ENCODE measurements at places on chromosomes 5 and 9. TPM values are rescaled to one million over a fixed set of nuclear protein-coding genes. Genes with fewer than 3 reads are reported as not detected.

GRCh38 chr9:33737811-33738606 lies 57.4 kb upstream of the PRSS3 start:
- H3K4me3 ChIP-seq: no peak overlapping the region
- peak; percentile 38 for DNase-seq
- H3K36me3 ChIP-seq: no peaks in the 10 kb centered on the region
- peaks cover 15% of the 10 kb centered on the region for H3K27me3 ChIP-seq
- H3K27ac ChIP-seq: no peak overlapping the region

DNA sequence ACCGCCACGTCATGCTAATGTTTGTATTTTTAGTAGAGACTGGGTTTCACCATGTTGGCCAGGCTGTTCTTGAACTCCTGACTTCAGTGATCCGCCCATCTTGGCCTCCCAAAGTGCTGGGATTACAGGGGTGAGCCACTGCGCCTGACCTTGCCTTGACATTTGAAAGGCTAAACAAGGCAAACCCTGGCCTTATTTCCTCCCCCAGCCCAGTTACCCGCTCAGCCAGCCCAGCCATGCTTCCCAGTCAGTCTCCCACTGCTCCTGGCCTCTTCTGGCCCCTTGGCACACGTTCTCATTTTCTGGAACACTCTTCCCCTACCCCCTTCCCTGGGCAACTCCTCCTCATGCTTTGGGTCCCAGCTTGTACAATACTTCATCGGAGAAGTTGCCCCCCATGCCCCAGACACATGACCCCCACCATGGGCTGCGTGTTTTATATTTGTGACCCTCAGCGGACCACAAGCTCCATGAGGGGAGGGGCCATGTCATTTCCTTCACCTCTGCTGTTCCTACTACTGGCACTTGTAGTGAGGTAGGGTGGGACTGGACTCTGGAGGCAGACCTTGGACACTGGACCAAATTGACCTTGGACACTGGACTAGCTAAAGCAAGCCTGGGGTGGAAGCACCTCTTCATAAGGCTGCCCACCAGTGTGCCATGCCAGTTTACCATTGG lies 94.4 kb upstream of the IER5L start:
- peaks cover 40% of the 10 kb centered on the region for H3K4me1 ChIP-seq
- DNase-seq: peak; percentile 21
- no peak overlapping the region for H3K4me3 ChIP-seq
- H3K27ac ChIP-seq: peak overlapping the region; percentile 92
- peaks cover 22% of the 10 kb centered on the region for H3K27me3 ChIP-seq

DNA sequence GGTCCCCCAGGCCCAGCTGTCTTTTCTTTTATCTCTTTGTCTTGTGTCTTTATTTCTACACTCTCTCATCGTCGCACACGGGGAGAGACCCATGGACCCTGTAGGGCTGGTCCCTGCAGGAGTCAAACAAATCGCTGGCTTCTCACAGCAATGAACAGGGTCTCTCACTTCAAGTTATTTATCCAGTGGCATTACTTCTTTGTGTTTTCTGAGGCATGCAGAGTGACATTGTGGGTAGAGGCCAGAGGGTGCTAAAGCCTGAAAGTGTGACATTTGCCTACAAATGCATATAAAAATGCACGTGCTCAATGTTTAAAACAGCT lies 127.6 kb downstream of the ST8SIA4 start:
- H3K4me3 ChIP-seq: no peak overlapping the region
- H3K27me3 ChIP-seq: no peaks in the 10 kb centered on the region
- H3K4me1 ChIP-seq: peaks cover 21% of the 10 kb centered on the region
- no peak overlapping the region for H3K27ac ChIP-seq
- DNase-seq: no peak
- H3K36me3 ChIP-seq: peaks cover 5% of the 10 kb centered on the region

DNA sequence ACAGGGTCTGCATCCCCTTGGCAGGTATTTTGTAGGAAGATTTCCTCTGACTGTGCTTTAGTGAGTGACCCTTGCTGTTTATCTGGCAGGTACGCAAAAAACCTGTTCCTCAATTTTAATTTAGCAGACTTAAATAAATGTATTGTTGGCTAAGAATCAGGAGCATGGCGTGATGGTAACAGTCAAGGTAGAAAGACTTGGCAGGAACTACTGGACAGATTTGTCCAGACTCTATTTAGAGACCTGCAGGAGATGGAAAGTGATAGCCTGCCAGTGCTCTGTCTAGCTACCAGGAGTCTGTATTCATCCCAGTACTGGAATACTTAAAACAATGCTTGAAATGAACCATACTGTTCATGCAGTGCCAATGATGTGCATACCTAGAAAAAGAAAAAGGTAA lies 78.8 kb upstream of the MAST4 start:
- no peaks in the 10 kb centered on the region for H3K4me1 ChIP-seq
- H3K27ac ChIP-seq: no peak overlapping the region
- DNase-seq: no peak
- H3K4me3 ChIP-seq: no peak overlapping the region

GRCh38 chr9:19619221-19619620 lies 169.6 kb downstream of the SLC24A2 start:
- no peak for DNase-seq
- no peaks in the 10 kb centered on the region for H3K36me3 ChIP-seq
- no peak overlapping the region for H3K27ac ChIP-seq
- no peaks in the 10 kb centered on the region for H3K4me1 ChIP-seq
- H3K27me3 ChIP-seq: peaks cover 23% of the 10 kb centered on the region
- H3K4me3 ChIP-seq: no peak overlapping the region

- no peak overlapping the region for H3K27ac ChIP-seq
- peaks cover 14% of the 10 kb centered on the region for H3K36me3 ChIP-seq
- H3K4me3 ChIP-seq: no peak overlapping the region
- H3K4me1 ChIP-seq: peaks cover 5% of the 10 kb centered on the region
These were observed 173.1 kb downstream of the KDM4C start for GRCh38 chr9:6930827-6931226.

GRCh38 chr5:159120446-159120845 lies 20.7 kb upstream of the EBF1 start:
- H3K4me1 ChIP-seq: peaks cover 14% of the 10 kb centered on the region
- peaks cover 2% of the 10 kb centered on the region for H3K36me3 ChIP-seq
- H3K27me3 ChIP-seq: peaks cover 2% of the 10 kb centered on the region
- peak overlapping the region; percentile 91 for H3K27ac ChIP-seq

DNA sequence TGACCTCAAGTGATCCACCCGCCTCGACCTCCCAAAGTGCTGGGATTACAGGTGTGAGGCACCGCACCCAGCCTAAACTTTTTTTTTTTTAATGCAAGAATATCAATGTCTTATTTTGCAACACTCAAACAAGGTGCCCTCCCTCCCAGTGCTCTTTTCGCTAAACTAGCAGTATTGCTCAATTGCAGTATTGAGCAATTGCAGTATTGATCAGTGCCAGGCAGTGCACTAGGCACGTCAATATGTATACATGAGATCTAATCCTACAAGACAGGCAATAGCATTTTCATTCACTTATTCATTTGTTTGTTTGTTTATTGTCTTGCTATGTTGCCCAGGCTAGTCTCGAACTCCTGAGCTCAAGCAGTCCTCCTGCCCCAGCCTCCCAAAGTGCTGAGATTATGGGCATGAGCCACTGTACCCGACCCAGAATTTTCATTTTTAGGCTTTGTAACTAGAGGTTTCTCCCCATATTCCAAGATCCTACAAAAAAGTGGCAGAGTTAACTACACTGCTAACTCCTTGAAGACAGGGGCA lies 94.5 kb downstream of the TTLL11 start:
- H3K4me1 ChIP-seq: peaks cover 5% of the 10 kb centered on the region
- no peaks in the 10 kb centered on the region for H3K27me3 ChIP-seq
- DNase-seq: no peak
- no peak overlapping the region for H3K27ac ChIP-seq
- H3K4me3 ChIP-seq: no peak overlapping the region

- DNase-seq: no peak
- no peaks in the 10 kb centered on the region for H3K36me3 ChIP-seq
- peaks cover 7% of the 10 kb centered on the region for H3K4me1 ChIP-seq
- peaks cover 3% of the 10 kb centered on the region for H3K27me3 ChIP-seq
These were observed 49.6 kb upstream of the CTXN3 start for GRCh38 chr5:127599320-127599719.

GRCh38 chr9:132472599-132472998 lies 62.6 kb downstream of the CFAP77 start:
- H3K27ac ChIP-seq: no peak overlapping the region
- H3K4me1 ChIP-seq: peaks cover 3% of the 10 kb centered on the region
- DNase-seq: no peak
- H3K36me3 ChIP-seq: no peaks in the 10 kb centered on the region

- H3K27me3 ChIP-seq: no peaks in the 10 kb centered on the region
- no peak for DNase-seq
- H3K36me3 ChIP-seq: no peaks in the 10 kb centered on the region
- no peak overlapping the region for H3K4me3 ChIP-seq
- H3K4me1 ChIP-seq: no peaks in the 10 kb centered on the region
- no peak overlapping the region for H3K27ac ChIP-seq
These were observed 62.2 kb upstream of the IRX2 start for GRCh38 chr5:2813678-2814077.

DNA sequence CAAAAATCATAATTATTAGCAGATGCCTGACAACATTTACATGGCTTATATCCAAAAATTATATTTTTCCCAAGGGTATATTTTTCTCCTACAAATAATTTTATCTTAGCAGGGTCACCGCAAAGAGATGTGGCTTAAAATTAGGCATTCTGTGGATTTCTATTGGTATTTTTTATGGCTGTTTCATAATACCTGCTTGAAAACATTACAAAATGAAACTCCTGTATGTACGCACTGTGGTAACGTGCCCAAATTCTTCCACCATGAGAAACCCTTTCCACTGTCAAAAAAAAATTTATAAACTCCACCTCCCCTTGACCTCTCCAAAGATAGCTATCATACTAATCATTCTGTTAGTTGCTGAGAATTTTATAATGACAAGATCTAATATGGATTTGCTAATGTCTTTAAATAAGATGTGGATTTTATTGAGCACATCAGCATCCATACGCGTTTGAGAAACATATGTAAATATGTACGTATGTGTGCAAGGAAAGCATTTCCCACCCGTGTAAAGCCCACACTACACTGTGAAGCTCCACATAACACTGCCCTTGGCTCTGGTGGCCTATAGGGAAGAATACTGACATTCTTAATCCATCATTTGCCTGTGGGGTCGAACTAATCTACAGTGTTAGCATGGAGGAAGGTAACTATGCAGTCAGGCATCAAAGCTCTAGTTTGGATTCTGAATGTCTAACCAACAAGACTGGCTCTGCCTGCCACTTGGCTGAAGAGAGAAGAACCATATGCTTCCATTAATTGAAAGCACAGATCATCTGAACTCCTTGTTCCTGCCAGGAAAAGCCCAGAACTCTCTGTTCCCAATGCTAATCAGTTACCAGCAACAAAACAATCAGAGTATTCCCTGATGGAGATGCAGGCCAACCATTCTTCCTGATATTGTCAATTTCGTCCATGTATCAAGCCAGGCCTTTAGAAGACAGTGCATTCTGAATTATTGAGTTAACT lies 244.7 kb downstream of the SPOCK1 start:
- no peaks in the 10 kb centered on the region for H3K27me3 ChIP-seq
- no peak for DNase-seq
- H3K4me3 ChIP-seq: no peak overlapping the region
- no peaks in the 10 kb centered on the region for H3K36me3 ChIP-seq
- H3K27ac ChIP-seq: no peak overlapping the region
- H3K4me1 ChIP-seq: no peaks in the 10 kb centered on the region

GRCh38 chr9:135343837-135344522 lies 135.6 kb upstream of the PPP1R26 start:
- peak; percentile 73 for DNase-seq
- peaks cover 8% of the 10 kb centered on the region for H3K27me3 ChIP-seq
- no peaks in the 10 kb centered on the region for H3K36me3 ChIP-seq
- no peak overlapping the region for H3K27ac ChIP-seq
- H3K4me3 ChIP-seq: no peak overlapping the region

GRCh38 chr9:13386316-13386715 lies 106.8 kb upstream of the MPDZ start:
- DNase-seq: no peak
- peaks cover 2% of the 10 kb centered on the region for H3K36me3 ChIP-seq
- no peak overlapping the region for H3K27ac ChIP-seq
- no peak overlapping the region for H3K4me3 ChIP-seq

Gene F12
- total RNA-seq: 2.2 TPM

Gene SHISAL2B
- total RNA-seq: not detected

Gene FAM153A
- total RNA-seq: 41.7 TPM

Gene CDK9
- 134 TPM for total RNA-seq

Gene CDH12
- total RNA-seq: not detected

Gene YIPF5
- 36.6 TPM for total RNA-seq

Gene ITK
- total RNA-seq: 324 TPM

Gene GPR150
- 1.0 TPM for total RNA-seq

Gene NR5A1
- total RNA-seq: not detected

Gene KIF20A
- 51.0 TPM for total RNA-seq

Gene CREB3
- total RNA-seq: 24.1 TPM

Gene OTULINL
- 68.4 TPM for total RNA-seq

Gene CCDC180
- 5.8 TPM for total RNA-seq

Measured in activated naive CD8-positive, alpha-beta T cell treated with anti-CD3 and anti-CD28 coated beads, Interleukin-2, amount 10 ng/mL, durations not matched to agents 7 days and 5 days (primary cell).